ENCODE measurements at places on chromosomes 2 and 18.

GRCh38 chr2:10427618-10427949 lies 20.5 kb downstream of the ODC1 start:
- DNase-seq: no peak

GRCh38 chr2:162293122-162293786 lies 25.2 kb downstream of the IFIH1 start:
- no peak for DNase-seq

DNA sequence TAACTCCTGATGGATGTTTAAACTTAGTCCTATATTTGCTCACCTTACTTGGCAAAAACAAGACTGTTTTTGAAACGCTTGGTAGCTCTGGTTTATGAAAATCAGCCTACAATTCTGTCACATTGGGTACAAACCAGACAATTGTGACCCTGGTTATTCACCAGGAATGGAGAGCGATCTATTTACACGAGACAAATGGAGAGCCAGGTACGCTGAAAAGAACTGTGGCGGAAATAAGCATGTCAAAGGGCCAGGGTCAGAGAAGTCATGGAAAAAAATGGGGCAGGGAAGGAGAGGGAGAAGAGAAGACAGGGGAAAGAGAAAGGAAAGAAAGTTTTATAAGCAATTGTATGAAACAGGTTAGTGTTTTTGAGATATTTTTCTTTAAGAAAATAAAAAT lies 119.5 kb upstream of the ZFP36L2 start:
- no peak for DNase-seq

DNA sequence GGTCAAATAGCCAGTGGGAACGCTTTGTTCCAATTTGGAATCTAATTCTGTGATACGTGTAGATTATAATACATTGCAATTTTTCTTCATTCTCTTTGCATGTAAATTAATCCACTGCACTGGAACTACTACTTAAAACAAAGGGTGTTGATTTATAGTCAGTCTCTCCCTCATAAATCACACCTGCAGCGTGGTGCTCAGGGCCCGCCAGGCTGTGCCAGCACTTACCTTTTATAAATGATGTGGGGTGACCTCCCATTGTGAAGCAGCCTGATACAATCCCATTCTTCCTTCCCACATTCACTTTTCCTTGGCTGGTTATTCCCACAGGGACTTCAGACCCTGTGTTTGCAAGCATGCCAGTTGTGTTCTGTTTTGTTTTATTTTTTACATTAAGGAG lies 302.3 kb upstream of the ID2 start:
- no peak for DNase-seq

GRCh38 chr2:189104934-189105333 lies 74.6 kb downstream of the COL5A2 start:
- no peak for DNase-seq

- no peak for DNase-seq
These were observed 137.5 kb downstream of the PHLPP1 start for GRCh38 chr18:62852851-62853250.

GRCh38 chr2:15666861-15667808 lies 75.5 kb downstream of the DDX1 start:
- no peak for DNase-seq

- DNase-seq: no peak
These were observed 43.5 kb upstream of the ID2 start for GRCh38 chr2:8638327-8638726.

DNA sequence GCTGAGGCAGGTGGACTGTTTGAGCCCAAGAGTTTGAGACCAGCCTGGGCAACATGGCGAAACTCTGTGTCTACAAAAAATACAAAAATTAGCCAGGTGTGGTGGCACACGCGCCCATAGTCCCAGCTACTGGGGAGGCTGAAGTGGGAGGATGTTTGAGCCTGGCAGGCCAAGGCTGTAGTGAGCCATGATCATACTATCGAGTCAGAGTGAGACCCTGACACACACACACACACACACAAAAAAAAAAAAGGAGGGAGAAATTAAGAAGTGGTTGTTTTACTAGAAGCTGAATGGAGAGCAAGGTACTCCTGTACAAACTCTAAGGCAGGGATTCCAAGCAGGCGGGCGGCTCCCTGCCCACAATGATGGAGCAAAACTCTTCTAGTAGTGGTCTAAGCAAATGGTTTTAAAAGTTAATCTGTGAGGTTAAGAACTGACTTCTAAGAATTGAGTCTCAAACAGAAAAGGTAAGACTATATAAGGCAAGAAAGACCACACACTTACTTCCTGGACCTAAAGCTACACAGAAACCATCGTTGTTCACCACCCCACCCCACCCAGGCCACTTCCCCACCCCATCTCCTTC lies 2.6 kb downstream of the ANKRD44 start:
- DNase-seq: peak; percentile 56

DNA sequence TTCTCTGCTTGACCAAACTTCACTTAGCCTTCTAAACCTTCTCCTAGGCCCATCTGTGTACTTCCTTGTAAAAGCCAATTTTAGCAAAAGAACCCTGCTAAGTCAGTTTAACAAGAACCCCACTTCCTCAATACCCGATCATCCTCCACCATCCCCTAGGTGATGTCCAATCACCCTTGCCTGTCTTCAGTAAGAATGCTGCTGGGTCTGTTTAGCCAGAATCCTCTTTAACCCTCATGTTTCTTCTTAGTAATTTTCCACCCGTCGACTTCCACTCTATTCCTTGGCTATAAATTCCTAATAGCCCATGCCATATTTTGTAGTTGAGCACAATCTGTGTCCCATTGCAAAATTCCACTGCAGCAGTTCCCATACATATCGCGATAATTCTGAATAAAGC lies 780.0 kb upstream of the RAB6C start:
- DNase-seq: no peak

DNA sequence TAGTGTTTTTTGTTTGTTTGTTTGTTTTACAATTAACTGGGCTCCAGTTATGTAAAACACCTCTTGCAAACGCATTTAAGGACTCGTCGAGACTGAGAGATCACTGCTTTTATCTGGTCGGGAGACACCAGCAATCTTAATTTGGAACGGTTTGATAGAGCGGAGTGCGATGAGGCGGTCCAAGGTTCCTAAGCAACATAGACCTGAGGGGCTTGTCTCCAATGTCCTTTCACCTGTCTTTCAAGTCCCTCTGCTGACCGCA lies 729 bp upstream of the SELENOI start:
- DNase-seq: no peak

DNA sequence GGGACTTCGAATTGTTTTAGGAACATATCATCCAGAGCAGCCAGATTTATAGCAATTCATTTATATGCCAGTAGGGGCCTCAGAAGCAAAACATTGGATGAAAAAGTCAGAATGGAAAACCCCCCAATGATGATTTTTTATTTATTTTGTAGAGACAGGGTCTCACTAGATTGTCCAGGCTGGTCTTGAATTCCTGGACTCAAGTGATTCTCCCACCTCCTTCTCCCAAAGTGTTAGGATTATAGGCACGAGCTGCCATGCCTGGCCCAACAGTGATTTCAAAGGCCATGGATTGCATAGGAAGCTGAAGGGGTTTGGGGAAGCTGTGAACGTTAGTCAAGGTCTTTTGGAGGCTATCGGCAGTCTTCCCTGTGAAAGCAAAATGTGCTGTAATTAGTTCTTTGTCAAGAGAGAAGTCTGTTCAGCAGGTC lies 21.9 kb upstream of the MCFD2 start:
- DNase-seq: no peak

GRCh38 chr2:184849516-184849915 lies 251.2 kb downstream of the ZNF804A start:
- no peak for DNase-seq

GRCh38 chr2:5751873-5752482 lies 59.8 kb downstream of the SOX11 start:
- no peak for DNase-seq

All from activated CD4-positive, alpha-beta T cell treated with anti-CD3 and anti-CD28 coated beads, Interleukin-2, amount 50 U/mL, for 48 hours (primary cell).